NCI-H2107 (cell line): ENCODE measurements at places on chromosomes 6 and 20.

- no peak for DNase-seq
Measured at GRCh38 chr6:44247338-44248302, 719 bp downstream of the HSP90AB1 start.

DNA sequence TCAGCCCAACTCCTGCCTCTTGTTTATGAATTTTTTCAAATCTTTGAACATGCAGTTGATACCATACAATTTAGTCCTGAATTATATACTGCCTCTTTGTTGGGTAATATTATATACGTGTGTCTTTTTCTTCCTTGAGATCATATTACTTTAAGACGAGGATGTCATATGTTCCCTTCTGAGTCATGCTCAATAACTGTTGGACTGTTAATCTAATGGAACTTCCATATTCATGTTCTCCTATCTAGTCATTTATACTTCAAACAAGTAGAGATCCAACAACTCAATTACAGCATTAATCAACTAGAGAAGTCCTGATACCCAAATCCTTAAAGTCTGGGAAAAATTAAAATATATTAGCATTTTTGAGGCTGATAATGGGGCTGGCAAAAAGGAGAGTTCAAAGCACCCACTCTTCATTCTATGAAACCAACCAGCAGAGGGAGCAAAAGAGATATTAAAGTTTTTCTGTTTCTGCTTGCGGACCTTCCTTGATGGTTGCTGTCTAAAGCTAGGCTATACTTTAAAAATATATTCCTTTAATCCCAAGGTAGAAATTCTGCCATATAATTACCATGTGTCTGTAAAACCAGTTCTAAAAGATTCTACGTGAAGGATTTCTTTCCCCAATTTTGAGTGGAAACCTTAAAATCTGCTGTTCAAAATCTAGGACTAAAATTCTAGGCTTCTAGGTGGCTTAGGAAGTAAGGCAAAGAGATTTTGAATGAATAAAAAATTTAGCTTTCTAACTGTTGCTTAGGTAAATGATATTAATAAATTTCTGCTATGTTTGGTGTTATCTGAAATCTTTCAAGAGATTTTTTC lies 498.9 kb downstream of the BCKDHB start:
- DNase-seq: no peak

GRCh38 chr6:31897612-31898382 lies at the start of gene EHMT2:
Gene EHMT2, minus strand, starts transcription at chr6:31897698. Its CDS starts 21 bp downstream, at chr6:31897677.
- peak; percentile 26 for DNase-seq

DNA sequence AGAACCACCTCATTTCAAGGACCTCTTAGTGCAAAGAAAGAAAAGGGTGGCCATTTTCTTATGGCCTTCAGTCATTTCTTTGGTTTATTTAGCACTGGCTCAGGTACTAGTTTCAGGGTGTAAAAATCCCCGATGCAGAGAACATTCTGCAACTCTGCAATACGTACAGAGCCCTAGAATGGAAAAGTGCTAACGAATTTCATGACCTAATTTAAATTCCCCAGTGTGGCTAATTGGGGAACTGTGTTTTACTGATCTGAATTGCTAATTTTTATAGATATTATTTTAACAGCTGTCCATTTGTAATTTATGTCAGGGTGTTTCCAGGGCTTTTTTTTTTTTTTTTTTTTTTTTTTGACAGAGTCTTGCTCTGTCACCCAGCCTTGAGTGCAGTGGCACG lies 160.7 kb downstream of the UST start:
- no peak for DNase-seq
